ENCODE measurements at places on chromosomes 5 and 9.

- DNase-seq: no peak
Observed at GRCh38 chr9:68978066-68978465, 35.8 kb downstream of the PRKACG start.

DNA sequence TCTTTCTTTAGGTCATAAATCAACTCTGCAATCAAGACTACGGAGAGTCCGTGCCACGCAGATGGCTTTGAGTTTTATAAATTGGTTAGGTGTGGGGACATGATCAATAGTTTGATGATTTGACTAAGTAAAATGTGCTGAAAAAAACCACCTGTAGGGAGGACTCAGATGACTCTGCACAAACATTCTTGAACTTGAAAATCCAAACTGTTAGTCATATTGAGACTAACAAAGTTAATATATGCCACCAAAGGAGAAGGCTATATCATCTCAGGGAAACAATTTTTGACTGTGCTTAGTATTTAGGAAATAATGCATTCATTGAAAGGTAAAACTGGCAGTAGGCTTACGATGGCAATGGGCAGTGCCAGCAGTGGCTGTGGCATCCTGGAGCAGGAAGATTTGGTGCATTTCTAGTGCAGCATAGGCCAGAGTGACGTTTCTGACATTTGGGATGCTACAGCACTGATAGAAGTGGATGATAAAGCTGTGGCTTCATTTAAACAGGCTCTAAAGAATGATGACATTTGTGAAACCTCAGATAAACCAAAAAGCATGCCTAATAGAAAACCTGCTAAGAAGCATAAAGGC lies 291.1 kb downstream of the MLLT3 start:
- no peak for DNase-seq

- DNase-seq: no peak
Observed at GRCh38 chr9:92151691-92152393, 36.6 kb upstream of the SPTLC1 start.

DNA sequence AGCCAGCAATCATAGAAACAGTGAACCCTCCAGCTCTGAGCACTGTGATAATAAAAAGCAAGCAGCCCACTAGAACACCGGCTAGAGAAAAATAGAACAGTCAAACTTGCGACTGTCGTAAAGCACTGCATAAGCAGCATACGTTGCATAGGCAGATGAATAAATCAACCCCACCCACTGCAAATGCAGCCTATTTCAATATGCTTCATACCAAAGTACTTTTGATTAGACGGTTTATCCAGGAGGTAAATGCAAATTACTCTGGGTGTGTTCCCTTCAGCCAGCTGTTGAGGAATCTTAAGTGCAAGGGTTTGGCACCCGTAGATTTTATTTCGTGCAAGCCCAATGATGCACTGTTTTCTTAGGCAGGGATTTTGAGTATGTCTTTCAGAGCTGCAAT lies 32.1 kb upstream of the ANKRD18A start:
- DNase-seq: no peak

GRCh38 chr5:157252711-157253465 lies 13.0 kb upstream of the CYFIP2 start:
- peak; percentile 80 for DNase-seq

DNA sequence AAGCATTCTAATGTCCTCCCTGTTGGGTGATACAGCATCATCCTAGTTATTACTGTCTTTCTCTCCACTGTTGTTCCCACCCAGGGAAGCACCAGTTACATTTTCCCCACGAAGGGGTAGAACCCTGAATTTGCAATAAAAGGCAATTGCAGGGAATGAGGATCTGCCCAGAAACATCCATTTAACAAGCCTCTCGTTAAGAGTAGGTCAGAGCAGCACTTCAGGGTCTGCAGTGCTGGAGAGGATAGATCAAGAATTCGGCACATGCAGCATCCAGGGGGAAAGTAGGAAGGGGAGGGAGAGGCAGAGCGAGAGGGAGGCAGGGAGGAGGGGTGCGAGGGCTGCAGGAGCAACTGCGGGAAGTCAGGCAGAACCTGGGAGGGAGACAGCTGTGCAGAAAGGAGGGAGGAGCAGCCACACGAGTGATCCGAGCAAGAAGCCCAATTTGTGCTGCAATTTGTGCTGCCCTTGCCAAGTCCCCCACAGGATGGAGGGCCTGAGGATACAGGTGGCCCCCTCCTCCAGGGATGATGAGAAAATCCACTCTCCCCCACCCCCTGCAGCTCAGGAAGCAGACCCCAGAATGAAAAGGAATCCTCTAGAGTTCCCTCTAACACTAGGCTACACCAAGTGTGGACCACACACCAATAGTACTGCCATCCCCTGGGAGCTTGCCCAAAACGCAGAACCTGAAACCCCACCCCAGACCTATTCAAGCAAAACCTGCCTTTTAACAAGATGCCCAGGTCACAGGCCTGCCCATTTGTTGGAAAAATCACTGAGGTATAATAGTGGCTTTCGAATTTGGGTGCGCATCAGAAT lies 62.2 kb downstream of the EPB41L4B start:
- no peak for DNase-seq

DNA sequence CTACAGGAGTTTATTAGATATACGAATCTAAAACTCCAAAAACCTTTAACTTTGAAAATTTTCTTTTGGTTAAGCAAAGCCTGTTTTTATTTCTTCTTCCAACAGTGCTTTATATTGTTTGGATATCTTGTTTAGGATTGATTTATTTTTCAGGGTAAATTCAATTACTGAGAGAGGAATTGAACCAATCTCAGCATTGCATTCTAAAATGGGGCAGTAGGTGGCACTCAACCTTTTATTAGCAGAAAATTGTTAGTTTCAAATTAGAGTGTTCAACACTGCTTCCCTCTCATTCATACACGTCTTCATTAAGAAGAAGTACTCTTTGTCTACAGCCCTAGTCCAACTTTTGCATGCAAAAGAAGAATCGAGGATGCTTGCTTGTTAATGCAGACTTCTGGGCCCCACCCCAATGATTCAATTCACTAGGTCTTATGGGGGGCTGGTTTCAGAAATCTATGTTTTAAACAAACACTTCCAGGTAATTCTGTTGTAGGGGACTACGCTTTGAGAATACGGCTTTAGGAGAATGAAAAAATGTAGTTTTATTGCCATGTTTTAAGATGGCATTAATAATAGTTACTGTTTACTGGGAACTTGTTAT lies 26.6 kb downstream of the MRPL22 start:
- no peak for DNase-seq

DNA sequence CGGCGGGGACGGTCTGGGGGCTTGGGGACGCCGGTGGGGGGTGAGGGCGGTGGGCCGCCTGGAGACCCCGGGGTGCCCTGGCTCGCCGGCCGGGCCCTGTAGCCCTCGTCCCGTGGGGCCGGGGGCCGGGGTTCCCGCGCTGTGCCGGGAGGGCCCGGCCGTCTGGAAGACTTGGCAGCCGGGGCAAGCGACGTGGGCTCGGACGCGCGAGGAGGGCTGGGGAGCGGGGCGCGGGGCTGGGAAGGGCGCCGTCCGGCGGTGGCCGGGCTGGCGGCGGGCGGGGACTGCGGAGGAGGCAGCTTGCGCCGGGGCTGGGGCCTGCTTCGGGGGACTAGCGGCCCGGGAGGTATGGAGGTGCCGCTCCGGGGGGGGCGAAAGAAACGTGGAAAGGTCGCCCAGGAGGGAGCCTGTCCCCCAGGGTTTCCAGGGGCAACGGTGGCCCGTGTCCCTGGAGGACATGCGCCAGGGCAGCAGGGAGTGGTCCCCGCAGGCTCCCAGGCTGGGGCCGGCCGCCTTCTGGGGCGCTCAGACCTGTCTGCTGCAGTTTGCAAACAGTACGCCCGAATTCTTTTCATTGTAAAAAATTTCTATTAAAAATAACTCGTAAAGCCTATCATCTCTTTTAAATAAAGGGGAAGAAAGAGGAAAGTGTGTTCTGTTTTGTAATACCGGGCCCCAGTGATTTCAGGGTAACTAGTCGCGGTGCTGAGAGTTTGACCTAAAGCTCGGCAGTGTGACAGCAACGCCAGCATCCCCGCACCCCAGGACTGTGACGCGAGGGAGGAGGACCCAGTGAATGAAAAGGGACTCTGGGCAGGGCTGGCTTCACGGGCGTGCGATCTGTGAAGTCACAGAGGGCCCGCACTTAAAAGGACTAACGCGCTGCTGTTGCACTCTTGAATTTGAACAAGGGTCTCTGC lies 752 bp upstream of the ANKH start:
- DNase-seq: peak; percentile 62

DNA sequence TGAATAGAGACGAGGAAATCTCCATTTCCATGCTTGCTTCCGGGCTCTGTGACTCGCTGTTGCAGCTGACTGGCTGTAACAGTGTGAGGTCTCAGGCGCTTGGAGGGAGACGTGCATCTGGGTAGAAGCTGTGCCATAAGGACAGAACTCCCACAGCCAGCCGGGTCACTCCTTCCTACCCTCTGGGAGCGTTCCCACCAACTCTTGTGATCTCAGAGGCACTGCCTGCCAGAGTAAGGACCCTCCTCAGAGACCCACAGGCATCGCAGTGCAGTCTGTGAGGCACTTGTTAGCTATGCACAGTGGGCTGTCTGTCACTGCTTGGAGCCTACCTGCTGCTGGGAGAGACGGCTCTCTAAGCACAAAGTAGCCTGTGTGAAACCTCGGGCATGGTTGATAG lies 203.4 kb upstream of the SEMA6A start:
- no peak for DNase-seq

DNA sequence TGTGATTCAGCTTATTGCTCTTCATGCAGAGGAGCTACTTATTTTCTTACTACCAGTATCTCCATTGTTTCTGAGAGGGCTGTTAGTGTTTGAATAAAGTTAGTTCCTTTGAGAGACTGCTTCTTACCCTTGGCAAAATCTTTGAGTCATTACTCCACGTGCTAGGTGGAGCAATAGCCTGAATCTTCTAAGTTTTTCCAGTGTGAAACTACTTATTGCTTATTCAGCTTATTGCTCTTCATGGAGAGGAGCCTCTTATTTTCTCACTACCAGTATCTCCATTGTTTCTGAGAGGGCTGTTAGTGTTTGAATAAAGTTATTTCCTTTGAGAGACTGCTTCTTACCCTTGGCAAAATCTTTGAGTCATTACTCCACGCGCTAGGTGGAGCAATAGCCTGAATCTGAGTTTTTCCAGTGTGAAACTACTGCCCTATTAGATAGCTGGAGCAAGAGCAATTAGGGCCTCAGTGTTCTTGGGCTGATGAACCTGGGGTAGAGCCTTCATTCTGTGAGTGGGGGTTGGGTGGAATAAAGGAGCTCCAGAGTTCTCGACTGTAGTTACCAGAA lies 41.9 kb downstream of the GPBP1 start:
- DNase-seq: no peak

DNA sequence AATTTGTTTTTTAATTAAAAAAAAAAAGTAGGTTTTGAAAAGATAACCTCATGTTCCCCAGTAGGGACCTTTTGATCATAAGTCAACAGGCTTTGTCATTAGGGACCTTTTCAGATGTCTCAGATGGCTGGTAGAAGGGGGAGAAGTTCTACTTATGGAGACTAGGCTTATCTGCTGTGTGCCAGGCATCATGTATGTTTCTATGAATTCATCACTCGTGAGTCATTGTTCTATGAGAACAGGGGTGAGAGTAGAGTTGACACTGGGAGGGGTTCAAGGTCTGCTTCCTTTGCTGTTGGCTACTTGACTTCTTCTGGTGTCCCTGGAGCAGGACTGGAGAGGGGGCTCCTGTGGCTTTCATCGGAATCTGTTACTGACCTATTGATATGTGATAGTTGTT lies 138.8 kb downstream of the KDM4C start:
- DNase-seq: no peak

DNA sequence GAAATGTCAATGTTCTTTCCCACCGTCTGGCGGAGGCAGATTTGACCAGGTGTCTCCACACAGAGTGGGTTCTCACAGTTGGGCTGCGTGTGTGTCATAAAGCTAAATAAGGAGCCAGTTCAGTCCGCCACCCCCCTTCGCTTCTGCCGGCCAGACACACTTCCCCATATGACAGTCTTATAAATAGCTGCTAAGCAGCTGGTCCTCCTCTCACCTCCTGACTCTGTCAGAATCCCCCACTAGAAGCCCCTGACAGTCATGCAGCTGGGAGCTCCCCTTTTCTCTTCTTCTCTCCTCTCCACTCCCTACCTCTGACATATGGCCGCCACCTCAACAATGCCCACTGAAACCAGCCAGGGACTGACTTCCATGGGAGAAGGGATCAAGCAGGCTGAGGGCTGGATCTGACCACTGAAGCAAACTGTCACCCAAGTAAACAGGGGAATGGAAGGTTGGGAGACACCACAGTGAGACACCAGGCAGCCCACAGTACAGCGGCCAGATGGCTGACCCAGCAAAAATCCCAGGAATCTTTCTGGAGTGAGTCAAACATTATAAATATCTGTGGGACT lies 141.9 kb upstream of the EFNA5 start:
- no peak for DNase-seq

GRCh38 chr5:159345336-159345735 lies 15.0 kb upstream of the IL12B start:
- no peak for DNase-seq

DNA sequence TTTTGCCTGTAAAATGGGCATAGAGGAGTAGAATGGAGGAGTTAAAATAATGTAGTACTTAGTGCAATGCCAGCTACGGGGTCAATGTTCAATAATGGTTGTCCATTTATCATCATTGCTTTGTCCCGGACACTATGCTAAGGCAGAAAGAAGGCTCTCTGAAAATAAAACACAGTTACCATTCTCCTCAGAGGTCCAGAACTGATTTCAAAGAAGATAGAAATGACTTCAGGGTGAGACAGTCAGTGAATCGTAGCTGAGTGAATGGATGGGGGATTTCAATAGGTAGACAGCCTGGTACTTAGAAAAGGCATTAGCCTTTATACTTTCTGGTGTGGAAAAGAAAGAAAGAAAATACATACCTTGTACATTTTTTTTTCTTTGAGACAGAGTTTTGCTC lies 1.2 kb upstream of the AK3 start:
- no peak for DNase-seq

GRCh38 chr9:135512904-135513303 lies 8.3 kb upstream of the LCN1 start:
- no peak for DNase-seq

GRCh38 chr5:160020266-160020770 lies 11.4 kb downstream of the TTC1 start:
- no peak for DNase-seq

- no peak for DNase-seq
Observed at GRCh38 chr5:72255237-72255636, 64.8 kb downstream of the MRPS27 start.

DNA sequence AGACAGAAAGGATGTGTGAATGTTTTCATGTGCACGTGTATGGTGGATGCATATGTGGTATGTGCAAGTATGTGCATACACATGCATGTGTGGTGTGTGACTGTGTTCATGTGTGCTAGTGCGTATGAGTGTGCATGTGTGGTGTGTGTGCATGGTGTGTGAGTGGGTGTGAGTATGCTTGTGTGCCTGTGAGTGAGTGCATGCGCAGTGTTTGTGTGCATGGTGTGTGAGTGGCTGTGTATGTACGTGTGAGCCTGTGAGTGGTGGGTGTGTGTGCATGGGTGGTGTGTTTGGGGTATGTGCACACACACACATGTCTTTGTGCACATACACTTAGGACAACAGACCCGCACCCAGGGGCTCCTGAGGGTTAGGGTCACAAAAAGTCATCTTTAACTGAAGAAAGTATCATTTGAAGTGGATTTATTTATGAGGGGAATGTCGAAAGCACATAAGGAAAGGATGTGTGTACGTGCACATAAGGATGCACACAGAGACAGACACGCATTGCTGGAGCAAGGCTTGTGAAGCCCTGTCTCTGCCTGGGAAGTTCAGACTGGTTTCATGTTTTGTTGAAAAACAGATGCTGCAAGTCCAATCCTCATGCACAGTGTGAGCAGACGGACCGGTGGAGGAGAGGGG lies 237.0 kb downstream of the SYK start:
- DNase-seq: no peak

- no peak for DNase-seq
Observed at GRCh38 chr9:27125030-27125429, 16.0 kb downstream of the TEK start.

GRCh38 chr5:53649352-53649751 lies 88.9 kb downstream of the NDUFS4 start:
- no peak for DNase-seq

Data from CD4-positive, alpha-beta T cell treated with Interleukin-12 subunit alpha and Interleukin-12 subunit beta, for 1 hour (primary cell).